ENCODE measurements at places on chromosomes 4 and X.

DNA sequence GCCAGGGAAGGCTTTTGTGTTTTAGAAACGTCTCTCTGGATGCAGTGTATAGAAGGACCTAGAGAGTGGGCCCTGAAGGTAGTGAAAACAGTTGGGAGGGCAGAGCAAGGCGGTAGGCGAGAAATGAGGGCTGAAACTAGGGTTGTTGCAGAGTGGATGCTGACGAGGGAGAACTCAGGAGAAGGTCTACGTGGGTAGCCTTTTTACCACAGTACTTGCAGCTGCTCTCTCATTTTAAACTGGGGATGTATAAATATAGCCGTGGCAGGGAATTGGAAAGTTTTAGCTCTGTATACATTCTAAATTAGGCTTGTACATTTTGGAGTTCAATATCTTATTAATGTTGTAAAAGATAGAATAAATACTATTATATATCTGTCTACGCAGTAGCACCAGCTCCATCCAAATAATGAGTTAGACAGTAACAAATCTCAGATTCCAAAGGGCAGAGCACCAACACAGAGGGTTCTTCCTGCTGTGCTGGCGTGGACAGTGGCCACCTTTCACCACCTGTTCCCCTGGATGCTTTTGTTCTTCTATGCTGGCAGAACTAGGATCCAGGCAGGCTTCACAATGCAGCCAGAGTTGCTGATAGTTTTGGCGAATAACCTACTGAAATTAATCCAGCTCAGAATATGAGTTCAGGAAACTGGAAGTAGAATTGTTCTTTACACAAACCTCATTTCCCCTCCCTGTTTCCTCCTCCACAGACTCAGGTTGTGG, 31.7 kb downstream of the CCNG2 start:
- no peak for DNase-seq

- DNase-seq: no peak
Measured at GRCh38 chr4:179836179-179837075, 2394.2 kb upstream of the AGA start.

DNA sequence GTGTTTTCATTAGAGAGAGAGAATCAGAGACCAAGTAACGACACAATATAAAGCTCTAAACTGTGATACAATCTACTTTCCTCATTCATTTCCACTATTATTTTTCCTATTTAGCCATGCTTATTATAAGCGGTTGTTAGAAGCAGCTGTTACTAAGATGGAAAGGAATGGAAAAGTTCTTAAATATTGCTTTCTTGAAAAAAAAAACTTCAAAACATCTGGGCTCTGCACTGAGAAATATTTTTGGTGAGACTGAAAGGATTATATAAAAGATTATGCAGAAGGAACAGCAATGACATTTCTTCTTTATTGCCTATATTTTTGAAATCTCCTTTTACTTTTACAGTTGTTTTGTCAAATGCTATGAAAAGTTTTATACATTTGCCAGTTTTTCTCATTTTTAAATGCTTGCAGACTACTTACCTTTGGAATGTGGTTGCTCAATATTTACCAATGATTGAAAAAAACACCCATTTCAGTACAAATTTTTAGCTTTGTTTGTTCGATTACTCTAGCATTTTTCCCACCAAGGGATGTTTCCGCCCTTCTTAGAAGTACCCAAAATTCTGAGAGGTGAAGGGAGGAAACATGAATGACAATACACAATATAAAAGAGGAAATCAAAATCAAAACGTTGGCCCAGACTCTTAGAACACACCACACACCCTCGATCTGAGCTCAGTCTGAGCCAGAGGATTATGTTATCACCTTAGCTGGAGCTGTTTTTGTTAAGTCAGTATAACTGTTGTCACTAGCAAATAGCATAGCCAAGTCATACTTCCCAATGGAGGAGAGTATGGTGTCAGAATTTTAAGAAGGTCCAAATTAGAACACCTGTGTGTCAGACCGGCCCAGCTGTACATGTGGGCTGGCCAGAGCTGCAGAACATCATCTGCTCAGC, 18.4 kb downstream of the DKK2 start:
- DNase-seq: no peak

DNA sequence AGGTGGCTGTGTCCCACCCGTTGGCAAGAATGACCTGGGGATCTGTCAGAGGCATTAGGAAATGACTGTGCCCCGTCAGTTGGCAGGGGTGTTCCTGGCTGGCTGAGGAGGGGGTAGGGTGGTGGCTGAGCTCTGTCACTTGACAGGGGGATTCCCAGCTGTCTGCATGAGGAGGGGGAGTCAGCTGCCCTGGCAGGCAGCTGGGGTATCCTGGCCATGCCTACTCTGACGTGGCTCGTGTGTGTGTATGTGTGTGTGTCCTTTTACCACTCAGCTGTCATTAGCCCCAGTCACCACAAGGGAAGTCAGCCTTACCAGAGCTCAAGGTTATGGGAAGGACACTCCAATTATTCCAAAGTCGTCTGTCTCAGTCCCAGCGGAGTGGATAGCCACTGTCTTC, 93.2 kb downstream of the EFNB1 start:
- DNase-seq: no peak

GRCh38 chr4:159498446-159499115, 395.7 kb downstream of the RAPGEF2 start:
- no peak for DNase-seq

GRCh38 chr4:40325406-40326019, 9.6 kb upstream of the CHRNA9 start:
- peak; percentile 83 for DNase-seq

DNA sequence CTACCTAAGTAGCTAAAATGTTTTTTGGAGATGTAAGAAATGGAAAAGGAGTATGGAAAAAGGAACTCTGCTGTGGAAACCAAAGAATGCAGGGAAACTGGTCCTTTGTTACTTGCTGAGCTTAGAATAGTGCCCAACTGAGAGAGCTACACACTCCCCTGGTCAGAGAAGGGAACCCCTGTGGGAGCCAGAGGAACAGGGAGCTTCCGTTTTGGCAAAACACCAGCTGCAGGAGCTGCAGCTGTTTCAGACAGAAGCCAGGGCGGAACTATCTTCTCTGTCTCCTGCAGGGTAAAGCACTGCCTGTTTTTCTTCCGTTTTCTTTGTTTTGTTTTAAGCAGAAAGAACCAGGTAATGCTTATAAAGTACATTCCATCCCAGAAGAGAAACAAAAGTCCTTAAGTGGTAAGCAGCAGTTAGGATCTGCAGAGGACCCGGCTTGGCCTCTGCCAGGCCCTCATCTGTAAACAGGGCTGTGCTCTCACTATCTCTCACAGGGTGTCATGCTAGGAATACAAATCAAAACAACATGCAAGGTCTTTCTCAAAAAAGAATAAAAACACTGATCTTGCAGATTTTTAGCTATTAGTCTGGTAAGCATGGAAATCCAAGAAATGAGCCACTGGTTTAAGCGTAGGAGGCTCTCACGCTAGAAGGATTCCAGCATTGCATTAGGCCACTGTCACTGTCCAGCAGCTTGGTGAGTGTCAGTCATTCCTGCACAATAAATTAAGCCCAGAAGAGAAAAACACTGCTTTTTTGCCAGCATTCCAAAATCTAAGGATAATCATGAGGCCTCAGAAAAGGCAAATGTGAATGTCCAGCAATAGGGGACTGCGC, 76.1 kb downstream of the CHST7 start:
- no peak for DNase-seq

- no peak for DNase-seq
Measured at GRCh38 chr4:7906171-7906701, 33.4 kb downstream of the AFAP1 start.

DNA sequence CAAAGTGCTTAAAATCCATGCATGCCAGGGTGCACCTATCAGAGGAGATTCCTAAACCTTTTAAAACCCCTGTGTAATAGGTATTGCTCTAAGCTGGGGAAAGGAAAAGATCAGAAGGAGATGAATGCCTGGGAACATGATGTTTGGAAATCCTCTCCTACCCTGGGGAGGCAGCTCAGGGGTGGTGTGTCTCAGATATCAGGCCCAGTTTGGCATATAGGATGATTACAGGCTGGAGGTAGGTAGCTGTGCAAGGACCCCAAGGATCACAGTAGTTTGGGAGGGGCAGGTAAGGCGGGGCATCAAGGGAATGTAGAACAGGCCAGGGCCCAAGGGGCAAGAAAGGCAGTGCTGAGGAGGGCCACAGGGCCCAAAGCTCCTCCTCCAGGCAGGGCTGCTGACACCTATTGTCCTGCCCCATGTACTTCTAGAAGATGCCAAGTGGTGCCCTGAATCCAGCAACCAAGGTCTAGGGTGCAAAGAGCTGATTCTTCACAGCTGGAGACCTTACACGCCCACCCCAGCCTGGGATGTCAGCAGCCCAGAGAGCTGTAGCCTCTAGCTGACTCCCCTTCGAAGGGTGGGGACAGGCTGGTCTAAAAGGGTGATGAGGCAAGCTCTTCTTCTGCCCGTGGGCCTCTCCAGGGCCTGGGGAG, 17.6 kb downstream of the SASH3 start:
- no peak for DNase-seq

- no peak for DNase-seq
Measured at GRCh38 chr4:170497112-170497511, 407.4 kb upstream of the AADAT start.

- DNase-seq: no peak
Measured at GRCh38 chrX:74292808-74293123, 11.2 kb upstream of the ZCCHC13 start.

- no peak for DNase-seq
Measured at GRCh38 chr4:121122661-121123060, 41.5 kb downstream of the TNIP3 start.

GRCh38 chr4:52659001-52659721, at the start of gene USP46:
Gene USP46, minus strand, starts transcription at chr4:52659301. Its CDS starts 151 bp downstream, at chr4:52659150.
- peak; percentile 64 for DNase-seq

DNA sequence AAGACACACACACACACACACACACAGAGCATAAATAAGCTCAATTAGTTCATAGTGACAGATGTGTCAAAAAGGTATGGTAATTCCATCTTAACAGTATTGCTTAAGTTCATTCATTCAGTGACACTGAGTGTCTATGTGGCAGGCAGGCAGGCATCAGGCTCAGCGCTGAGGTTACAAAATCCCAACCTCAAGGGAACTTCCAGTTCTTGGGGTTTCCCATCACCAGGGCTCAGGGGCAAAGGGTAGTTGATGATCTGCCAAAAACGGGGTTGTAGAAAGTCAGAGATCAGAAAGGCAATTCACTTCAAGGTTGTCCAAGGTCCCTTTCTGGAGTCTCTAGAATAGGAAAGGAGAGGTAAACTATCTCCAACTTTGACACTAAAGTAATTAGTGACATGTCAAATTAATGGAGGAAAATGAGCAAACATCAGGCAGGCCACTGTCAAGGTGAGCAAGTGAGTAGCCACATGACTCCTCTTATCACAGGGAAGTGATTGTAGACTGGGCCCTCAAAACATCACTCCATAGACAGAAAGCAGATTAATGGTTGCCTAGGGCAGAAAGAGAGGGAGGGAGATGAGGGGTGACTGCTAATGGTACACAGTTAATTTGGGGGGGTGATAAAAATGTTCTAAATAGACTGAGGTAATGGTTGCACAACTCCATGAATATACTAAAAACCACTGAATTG, 41.8 kb downstream of the GPC4 start:
- DNase-seq: no peak

DNA sequence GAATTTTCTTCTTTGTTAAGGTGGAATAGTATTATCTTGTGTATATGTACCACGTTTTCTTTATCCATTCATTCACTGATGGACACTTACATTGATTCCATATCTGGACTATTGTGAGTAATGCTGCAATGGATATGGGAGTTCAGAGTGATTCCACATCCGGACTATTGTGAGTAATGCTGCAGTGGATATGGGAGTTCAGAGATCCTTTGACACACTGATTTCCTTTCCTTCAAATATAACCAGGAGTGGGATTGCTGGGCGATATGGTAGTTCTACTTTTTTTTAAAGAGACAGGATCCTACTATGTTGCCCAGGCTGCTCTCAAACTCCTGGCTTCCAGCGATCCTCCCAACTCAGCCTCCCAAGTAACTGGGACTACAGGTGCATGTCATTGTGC, 12.1 kb downstream of the TMEM156 start:
- peak; percentile 36 for DNase-seq

DNA sequence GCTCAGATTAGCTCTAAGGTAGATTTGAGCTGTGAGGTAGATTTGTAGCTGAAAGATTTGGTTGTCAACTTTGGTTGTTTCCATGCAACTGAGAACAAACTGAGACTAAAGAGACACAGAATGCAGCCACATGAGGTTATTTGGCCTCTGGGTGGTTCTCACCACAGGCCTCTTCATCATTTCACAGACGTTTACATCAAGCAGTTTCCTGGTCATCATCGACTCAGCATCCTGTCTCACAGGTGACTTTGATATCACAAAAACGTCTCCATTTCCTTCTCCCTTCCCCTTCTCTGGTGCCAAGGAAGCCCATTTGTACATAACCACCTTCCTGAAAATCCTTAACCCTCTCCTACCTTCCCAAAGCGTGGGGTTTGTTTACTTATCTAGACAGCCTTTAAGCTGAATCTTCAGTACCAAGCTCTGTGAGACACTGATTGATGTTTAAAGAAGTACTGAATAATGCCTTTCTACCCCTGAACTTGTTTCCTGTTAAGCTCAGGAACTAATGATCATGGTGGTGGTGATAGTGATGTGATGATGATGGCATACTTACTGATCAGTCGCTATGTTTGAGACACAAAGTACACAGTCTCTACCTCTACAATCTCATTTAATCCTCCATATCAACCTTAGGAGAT, 81.9 kb downstream of the FAM114A1 start:
- peak; percentile 37 for DNase-seq

- no peak for DNase-seq
Measured at GRCh38 chr4:8585186-8585585, 5.0 kb downstream of the GPR78 start.

GRCh38 chr4:189443341-189443740, 497.3 kb upstream of the FRG1 start:
- no peak for DNase-seq

DNA sequence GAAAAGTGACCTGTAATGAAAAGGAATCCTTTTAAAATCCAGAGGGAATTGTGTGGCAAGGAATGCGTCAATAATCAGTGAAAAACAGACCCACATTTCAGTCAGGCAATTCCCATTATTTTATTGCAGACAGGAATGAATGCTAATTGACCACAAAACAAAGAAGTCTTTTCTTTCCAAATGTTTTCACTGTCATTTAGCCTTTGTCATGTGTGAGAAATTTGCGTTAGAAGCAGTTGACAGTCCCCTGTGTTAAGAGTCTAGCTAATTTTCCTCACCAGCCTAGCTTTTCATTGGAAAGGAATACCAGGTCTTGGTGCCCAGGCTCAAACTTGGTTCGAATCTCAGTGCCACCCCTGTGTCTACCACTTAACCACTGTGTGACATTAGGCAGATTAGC, 83.4 kb downstream of the KIT start:
- no peak for DNase-seq

All from RKO (cell line).